ENCODE measurements at places on chromosomes 6 and 20. TPM values are rescaled to one million over a fixed set of nuclear protein-coding genes. Genes with fewer than 3 reads are reported as not detected.
A peak's percentile ranks its signal among the peaks of the same experiment; 100 is the strongest.

GRCh38 chr6:15232836-15233510, 12.9 kb upstream of the JARID2 start:
- DNase-seq: no peak

Gene POM121L2
- not detected for total RNA-seq

Gene FGD2
- 10.3 TPM for total RNA-seq

GRCh38 chr6:14549871-14550270, 432.3 kb downstream of the CD83 start:
- DNase-seq: no peak

Gene KHDRBS2
- not detected for total RNA-seq

- peak; percentile 55 for DNase-seq
Measured at GRCh38 chr6:149317644-149318571, at the start of gene TAB2. TSS of gene TAB2 (plus strand) at chr6:149317712. CDS start at chr6:149369998, 52,286 bp downstream.

GRCh38 chr6:130204322-130204721, 18.4 kb downstream of the SAMD3 start:
- DNase-seq: no peak

DNA sequence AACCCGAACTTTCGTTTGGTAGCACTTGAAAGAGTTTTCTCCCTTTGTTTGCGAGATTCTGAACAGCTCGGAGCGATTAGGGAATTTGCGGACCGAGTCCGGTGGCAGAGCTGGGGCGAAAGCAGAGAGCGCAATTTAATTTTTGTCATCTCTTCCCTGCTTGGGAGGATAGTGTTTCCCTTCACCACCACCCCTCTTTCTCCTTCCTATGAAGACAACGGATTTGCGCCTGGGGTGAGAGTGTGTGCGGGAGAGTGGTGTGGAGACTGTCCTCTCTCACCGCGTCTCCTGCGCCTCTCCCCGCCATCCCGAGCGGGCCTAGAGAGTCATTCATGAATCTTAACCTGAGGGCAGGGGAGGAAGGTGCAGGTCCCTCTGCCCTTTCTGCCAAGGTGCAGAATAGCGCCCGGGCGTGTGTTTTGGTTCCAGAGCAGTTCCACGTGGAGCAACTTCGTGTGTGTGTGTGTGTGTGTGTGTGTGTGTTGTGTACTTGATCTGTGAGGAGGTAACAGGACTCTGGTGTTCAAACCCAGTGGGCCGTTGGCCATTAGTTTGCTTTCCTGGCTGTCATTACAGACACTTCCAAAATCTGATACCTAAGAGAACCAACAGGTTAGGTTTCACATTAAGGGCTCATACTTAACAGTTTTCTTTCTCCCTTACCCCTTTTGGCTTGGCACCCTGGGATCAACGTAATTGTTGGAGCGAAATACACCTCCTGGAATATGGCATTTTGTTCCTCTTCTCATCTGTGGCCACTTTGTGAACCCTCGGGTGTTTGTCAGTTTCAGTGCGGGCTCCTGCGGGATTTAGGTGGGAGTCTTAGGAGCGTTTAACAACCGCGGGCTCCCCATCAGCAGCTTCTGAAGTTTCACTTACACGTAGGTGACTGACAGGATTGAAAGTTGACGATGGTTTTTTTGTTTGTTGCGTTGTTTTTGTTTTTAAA, 1.8 kb downstream of the EYA4 start:
- no peak for DNase-seq

Gene ZBP1
- 0.08 TPM for total RNA-seq

Gene CST4
- not detected for total RNA-seq

GRCh38 chr6:105300090-105300489, 102.8 kb downstream of the PREP start:
- no peak for DNase-seq

DNA sequence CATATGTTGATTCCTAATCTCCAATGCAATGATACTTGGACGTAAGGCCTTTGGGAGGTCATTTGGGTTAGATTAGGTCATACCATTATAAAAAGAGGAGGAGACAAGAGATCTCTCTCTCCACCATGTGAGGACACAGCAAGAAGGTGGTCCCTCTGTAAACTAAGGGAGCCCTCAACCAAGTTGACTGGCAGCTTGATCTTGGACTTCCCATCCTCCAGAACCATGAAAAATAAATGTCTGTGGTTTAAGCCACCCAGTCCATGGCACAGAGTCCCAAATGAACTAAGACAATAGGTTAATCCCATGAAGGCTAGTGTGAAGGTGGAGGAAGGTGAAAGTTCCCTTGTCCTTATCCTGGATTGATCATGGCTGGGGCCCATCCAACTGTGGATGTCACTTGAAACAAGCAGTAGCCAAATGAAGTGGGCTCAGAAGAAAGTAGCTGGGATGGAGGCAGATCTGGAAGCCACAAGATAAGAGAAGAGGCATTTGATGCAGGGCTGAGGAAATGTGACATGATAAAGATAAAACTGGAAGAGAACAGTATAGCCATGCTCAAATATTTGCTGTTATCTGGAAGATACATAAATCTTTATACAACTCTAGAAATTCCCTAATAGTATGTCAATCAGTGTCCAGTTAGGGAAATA, 99.9 kb downstream of the BANF2 start:
- DNase-seq: no peak

- no peak for DNase-seq
Measured at GRCh38 chr6:136024711-136025110, 173.2 kb downstream of the PDE7B start.

Gene PRL
- total RNA-seq: not detected

DNA sequence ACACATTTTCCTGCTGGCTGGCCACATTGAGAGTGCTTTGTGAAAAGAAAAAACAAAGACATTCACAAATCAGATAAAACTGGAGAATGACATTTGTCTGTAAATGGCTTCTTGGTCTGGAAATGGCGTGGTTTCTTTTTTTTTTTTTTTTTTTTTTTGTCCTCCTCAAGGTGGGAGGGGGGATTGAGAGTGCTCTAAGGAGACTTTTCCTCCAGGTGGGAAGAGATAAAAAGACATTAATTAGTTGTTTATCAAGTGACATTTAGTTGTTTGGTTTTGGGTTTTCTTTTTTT, 40.4 kb downstream of the GNAS start:
- no peak for DNase-seq

DNA sequence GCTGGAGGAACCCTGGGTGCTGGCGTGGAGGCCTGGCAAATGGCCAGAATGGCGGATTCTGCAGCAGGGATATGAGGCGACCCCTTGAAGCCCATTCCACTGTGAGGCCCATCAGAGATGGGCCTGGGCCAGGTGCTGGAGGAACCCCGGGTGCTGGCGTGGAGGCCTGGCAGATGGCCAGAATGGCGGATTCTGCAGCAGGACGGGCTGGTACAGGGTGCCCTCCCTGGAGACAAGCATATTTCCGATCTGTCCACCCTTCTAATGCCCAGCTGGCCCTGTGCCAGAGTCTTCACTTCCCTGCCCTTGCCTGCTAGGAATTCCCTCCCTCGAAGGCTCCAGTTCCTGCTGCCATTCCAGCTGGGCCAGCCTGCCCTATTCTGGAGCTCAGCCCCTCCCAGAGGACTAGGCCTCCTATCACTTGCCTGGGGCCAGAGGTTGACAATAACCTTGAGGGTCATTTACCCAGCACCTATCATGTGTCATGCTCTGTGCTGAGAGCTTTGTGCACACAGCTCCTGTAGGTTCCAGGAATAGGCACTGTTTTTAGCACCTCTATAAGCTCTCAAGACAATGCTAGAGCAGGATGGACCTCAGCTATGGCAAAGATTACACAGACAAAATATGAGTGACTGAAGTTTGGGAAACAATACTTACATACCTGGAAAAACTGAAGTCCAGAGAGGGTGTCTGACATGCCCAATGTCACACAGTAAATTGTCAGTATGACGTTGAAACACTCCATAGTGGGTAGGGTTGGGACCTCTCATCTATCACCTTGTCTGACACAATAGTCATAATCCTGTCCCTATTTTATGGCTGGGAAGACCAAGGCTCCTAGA, 21.4 kb downstream of the SUN5 start:
- DNase-seq: peak; percentile 49

- DNase-seq: no peak
Measured at GRCh38 chr6:37053683-37054082, 48.2 kb downstream of the FGD2 start.

DNA sequence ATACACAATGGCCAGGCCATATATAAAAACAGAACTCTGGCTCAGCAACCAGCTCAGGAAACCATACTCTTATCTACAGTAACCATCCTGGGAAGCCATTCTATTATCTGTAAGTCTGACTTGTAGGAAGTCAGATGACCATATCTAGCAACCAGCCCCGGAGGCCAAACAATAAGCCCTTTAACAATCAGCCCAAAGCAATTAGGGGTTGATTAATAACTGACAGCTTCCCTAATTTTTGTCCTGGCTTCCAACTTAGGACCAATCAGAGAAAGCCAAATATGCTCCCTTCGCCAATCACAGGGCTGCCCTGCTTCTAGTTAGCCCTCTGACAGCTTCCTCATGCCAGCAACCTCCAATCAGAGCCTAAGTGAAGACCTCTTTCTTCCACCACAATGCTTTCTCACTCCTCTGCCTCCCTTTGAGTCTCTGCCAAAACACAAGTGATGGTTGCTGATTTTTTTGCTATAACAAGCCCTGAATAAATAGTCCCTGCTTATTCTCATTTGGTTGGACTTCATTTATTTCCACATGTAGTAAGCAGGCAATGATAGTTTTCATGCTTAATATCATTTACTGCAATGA, 37.8 kb upstream of the STXBP5 start:
- no peak for DNase-seq

DNA sequence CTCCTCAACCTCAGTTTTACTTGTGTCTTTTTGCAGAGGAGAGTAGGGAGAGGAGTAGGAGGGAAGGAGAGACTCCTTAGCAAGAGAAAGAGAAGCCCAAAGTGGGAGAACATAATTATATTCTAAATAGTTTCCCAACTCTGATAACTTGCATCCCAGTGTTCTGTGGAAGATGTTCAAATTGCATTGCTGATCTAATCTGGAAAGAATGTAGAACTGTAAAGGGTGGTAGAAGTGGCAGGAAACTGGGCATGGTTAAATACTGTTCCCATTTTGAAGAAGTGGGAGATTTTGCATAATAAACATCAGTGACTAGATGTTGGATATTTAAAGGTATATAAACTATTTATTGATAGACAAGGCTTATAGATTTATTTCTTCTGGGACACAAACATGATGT, 42.6 kb upstream of the HMGN3 start:
- no peak for DNase-seq

Gene TBXT
- not detected for total RNA-seq

Gene JPH2
- 0.13 TPM for total RNA-seq

- no peak for DNase-seq
Measured at GRCh38 chr20:15692570-15692969, 880.7 kb downstream of the KIF16B start.

GRCh38 chr6:7992002-7992815, 72.0 kb downstream of the BLOC1S5 start:
- no peak for DNase-seq

- no peak for DNase-seq
Measured at GRCh38 chr6:158920311-158920905, 79.6 kb downstream of the RSPH3 start.

Gene RAET1G
- not detected for total RNA-seq

DNA sequence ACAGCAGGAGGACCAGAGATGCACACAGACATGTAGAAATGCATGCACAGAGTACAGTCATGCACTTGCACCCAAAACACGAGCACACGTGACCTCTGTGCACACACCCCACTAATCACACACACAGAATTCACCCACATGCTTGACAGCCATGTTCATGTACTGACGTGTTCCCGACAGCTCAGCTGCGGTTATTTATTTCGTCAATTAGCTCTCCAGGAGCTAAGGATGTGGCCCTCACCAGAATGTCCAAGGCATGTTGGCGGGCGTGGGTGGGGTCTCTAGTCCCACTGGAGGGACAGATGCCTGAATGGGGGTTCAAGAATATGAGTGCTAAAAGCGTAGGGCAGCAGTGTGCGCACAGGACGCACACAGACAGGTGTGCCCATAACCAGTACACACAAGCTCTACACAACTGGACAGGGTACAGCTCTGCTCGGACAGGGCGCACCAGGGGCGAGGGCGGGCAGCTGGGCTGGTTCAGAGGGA, 571 bp upstream of the PRPF6 start:
- no peak for DNase-seq

Gene TOX2
- total RNA-seq: 3.5 TPM

DNA sequence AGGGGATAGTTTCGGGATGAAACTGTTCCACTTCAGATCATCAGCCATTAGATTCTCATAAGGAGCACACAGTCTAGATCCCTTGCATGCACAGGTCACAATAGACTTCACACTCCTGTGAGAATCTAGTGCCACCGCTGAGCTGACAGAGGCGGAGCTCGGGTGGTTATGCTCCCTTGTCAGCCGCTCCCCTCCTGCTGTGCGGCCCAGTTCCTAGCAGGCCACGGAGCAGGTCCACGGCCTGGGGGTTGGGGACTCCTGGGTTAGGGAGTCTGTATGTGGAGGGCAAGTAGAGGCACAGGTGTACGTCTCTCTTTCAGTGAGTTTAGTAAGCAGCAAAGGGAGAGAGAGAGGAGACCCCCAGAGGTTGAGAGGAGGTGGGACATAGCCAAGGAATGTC, 30.5 kb upstream of the MDFI start:
- DNase-seq: no peak

- no peak for DNase-seq
Measured at GRCh38 chr6:79812195-79812594, 135.2 kb downstream of the ELOVL4 start.

Gene CNR1
- 0.23 TPM for total RNA-seq

Gene BHLHE23
- not detected for total RNA-seq

DNA sequence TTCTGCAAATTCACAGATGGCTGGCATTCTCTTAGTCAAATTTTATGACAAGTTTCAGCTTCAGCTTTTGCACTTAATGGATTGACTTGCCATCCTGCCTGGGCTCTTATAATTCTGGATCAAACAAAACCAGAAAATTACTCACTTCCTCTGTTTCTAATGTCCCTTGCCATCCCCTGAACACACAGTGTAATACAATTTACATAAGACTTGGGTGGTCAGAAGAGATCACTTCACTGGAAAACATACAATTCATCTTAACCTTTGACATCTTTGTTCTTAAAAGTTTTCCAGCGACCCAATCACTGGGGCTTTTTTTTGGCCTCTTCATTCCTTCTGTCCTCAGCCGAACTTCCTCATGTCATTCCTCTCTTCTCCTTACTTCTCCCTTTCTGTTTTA, 199.0 kb downstream of the ARHGAP18 start:
- DNase-seq: no peak

Gene ZC3H12D
- 0.86 TPM for total RNA-seq

DNA sequence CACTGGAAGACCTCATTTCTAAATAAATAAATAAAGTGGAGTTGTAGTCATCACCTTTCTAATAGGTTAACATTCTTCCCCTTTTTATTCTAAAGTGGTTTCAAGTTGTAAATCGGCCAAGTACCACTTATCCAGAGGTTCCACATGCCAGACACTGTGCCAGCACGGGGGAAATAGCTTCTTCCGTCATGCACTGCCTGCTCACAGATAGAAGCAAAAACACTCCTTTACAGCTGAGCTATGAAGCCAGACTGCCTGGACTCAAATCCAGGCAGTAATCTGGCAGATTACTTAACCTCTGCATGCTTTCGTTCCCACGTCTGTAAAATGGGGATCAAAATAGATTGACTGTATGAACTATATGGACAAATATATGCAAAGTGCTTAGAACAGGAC, 17.2 kb upstream of the SCML4 start:
- no peak for DNase-seq
